Central memory CD4-positive, alpha-beta T cell (primary cell): ENCODE measurements at places on chromosomes 7 and 10.

DNA sequence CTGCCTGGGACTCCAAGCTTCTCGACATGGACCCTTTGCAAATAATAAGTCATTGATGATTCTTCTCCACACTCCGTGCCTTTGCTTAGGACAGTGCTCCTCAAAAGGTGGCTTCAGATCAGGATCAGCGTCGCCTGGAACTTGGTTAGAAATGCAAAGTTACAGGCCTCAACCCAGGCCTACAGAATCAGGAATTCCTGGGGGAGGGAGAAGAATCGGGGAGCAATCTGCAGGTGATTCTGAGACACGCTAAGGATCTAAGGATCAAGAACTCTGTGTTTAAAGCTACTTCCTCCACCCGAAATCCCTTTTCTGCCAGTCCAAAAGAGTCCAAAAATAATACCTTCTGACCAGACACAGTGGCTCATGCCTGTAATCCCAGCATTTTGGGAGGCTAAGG, 78.1 kb downstream of the C10orf105 start:
- no peak for DNase-seq

DNA sequence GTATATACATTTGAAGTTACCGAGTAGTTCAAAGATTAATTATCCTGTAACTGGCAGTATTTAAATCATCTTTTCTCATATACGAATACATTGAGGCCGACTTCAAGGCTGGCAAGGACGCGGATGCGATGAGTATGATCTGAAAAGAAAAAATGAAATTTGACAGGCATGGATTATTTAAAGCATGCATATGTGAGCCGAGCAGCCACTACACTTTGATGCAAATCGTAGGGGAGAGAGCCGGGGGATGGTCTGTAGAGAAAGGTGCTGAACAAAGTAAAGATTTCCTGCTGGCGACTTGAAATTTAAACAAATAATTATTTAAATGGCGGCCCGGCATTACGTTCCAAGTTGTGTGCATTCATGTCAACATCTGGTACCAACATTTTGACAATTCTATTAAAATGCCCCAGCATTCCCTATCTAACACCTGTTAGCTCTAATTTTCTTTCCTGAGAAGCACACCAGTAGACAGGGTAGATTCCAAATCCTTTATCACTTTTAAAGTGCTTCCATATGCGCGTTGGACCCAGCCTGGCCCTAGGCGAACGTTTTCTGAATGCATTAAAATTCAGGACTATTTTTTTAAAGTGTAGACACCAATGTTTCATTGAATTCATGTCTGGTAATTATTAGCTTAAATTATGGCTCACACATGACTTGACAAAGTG, 188.7 kb downstream of the EMX2 start:
- no peak for DNase-seq

DNA sequence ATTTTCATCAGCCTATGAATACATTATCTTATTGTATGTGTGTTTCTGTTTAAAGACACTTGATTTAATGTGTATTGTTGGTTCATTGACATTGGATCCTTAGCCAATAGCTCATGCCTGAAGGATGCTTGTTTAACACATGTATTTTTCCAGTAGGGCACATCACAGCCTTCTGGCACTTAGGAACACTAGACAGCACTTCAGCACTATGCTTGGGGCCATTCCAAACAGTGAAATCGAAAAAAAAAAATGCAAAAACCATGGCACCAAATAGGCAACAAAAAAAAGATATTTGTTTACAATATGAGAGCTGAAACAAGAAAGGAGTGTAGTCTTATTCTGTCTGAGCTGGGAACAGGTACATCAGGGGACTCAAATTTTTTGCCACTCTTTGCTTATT, 262.8 kb downstream of the SLC25A13 start:
- DNase-seq, result no peak

GRCh38 chr7:138208864-138209263, 132.6 kb downstream of the AKR1D1 start:
- no peak for DNase-seq

GRCh38 chr7:147579148-147579547, 1011.4 kb upstream of the C7orf33 start:
- DNase-seq, result no peak

DNA sequence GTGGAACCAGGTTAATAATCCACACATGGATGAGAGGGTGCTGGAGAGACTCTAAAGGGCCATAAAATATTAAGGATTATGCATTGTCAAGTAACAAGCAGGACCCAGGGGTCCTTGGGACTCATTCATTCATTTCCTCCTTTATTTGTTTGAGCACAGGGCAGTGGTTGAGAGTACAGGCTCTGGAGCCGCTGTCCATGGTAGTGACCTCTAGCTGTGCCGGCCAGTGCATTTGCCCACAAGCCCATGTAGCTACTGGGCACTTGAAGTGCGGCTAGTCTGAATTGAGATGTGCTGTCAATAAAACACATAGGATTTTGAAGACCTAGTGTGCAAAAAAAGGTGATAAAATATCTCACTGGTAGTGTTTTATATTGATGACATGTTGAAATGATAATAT, 137.6 kb downstream of the C10orf105 start:
- DNase-seq, result no peak

GRCh38 chr10:86221442-86222335, 144.9 kb downstream of the GRID1 start:
- no peak for DNase-seq

DNA sequence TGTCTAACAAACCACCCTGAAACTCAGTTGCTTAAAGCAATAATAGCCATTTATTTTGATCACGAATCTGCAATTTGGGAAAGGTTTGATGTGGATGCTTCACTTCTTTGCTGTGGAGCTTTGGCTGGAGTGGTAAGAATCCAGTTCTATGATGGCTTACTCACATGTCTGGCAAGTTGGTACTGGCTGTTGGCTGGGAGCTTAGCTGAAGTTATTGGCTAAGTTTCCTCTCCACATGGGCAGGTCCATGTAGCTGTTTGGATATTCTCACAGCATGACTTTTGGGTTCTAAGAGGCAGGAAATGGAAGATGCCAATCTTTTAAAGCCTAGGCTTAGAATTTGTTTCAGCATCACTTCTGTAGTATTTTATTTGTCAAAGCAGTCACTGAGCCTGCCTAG, 277.6 kb upstream of the NRP1 start:
- no peak for DNase-seq

- DNase-seq, result no peak
Measured at GRCh38 chr7:158411232-158411950, 176.2 kb downstream of the PTPRN2 start.

GRCh38 chr7:114026486-114027089, 107.8 kb upstream of the PPP1R3A start:
- peak; percentile 47 for DNase-seq
